ENCODE measurements at places on chromosomes 5 and 9.

GRCh38 chr9:83070261-83070660, 7.3 kb upstream of the RASEF start:
- DNase-seq, result no peak

- no peak for DNase-seq
Measured at GRCh38 chr9:1959371-1959770, 55.8 kb upstream of the SMARCA2 start.

GRCh38 chr9:69412741-69413150, 87.7 kb downstream of the ENTREP1 start:
- no peak for DNase-seq

GRCh38 chr9:124137944-124138335, 119.8 kb upstream of the NEK6 start:
- no peak for DNase-seq

GRCh38 chr9:18935541-18935940, 97.5 kb downstream of the SAXO1 start:
- no peak for DNase-seq

GRCh38 chr9:16309469-16310271, 560.8 kb downstream of the BNC2 start:
- no peak for DNase-seq

GRCh38 chr9:708551-709432, 132.7 kb upstream of the DMRT1 start:
- no peak for DNase-seq

DNA sequence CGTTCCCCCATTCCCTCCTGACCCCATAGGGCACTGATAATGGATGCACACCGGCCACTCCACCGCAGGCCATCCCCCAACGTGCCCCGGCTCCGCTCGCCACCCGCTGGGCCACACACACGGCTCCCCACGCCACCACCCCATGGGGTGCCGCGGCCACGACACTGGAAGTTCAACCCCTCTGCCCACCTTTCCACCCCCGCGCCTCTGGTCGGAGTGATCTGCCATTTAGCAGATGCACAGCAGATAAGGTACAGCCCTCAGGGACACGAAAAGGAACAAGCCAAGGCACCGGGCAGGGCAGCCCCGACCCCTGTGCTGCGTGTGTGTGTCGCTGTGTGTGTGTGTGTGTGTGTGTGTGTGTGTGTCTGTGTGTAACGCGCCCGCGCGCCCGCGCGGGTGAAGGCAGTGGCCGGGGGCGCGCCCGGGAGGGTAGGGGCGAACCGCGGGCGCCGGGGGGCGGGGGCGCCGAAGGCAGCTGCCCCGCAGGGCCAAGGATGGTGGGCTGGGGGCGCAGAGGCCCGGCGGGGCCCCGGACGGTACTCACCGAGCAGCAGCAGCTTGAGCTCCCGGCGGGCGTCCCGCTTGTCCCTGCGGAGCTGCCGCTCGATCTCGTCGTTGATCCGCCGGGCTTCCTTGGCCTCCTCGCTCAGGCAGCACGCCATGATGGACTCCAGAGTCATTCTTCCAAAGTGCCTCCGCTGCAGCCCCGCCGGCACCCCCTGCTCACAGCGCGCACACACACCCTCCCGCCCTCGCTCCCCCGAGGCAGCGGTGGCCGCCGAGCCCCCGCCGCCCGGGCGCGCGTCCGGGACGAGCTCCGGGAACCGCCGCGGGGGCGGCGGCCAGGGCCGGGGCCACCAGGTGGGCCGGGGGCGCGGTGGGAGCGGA, 813 bp downstream of the GNAQ start:
- no peak for DNase-seq

- no peak for DNase-seq
Measured at GRCh38 chr9:97983589-97984187, 547 bp downstream of the ANP32B start.

DNA sequence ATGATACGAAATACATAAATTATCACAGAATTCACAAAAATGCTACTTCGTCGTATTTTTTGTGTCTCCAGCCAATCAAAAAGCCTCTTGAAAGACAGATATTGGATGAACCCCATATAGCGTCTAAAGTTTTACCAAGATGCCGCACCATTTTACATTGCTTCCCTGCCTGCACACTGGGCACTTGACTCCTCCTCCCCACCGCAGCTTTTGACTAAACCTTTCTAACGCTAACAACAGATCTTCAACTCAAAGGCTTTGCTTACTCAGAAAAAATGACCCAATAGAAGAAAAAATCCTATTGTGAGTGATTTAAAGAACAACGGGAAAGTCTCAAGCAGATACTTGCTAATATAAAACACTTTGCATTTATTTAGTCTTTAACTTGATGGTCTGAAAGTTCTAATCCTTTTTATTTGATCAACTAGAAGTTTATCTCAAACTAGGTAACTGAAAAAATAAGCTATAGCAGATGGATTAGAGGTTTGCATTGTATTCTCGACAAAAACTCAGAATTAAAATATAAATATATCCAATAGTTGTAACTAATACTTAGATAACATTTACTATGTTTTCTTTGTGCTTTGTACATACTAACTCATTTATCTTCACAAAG, 609.1 kb upstream of the DMAC1 start:
- DNase-seq, result no peak

- peak; percentile 24 for DNase-seq
Measured at GRCh38 chr9:105318729-105319191, 74.3 kb downstream of the SLC44A1 start.

GRCh38 chr5:180040287-180041214, 31.0 kb downstream of the RNF130 start:
- DNase-seq, result no peak

GRCh38 chr9:23380821-23381220, 445.2 kb downstream of the ELAVL2 start:
- no peak for DNase-seq

DNA sequence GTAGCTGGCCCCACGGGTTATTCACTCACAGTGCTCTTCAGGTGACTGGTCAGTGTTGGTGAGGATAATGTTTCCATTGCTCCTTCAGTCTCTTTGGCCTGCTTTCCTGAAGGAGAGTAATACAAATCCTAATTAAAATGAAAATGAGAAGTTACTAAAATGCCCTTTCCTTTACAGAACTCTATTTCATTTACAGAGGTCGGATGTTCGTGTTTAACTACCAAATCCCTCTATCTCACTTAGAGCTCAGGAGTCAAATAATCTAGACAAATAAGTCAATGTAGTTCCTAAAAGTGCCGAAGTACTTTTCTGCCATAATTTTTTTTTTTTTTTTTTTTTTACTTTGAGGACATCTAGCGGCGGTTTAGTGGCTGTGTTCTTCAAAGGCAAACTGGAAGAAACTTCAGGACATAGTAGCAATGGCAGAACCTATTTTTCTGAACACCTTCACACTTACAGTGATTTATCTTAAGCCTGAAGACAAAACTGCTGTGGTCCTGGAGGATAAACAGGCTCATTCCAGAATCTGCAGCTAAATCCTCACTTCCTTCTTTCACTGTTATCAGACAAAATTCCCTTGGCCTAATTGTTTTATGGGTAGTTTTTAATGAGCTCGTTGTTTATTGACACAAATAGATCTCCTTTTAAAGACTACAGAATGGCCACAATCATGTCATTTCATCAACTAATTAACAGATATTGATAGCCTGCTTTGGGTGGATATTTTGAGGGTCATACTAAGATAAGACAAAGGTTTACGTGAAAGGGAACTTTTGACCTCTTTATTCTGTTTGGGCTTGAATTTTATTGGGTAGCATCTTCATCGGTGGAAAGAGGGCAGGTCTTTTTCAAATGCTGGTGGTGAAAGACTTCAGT, 207.6 kb upstream of the DMRTA1 start:
- peak; percentile 43 for DNase-seq

- DNase-seq, result no peak
Measured at GRCh38 chr5:119948162-119948561, 318.8 kb downstream of the FAM170A start.

GRCh38 chr5:170907758-170908157, 45.9 kb downstream of the RANBP17 start:
- DNase-seq, result no peak

- DNase-seq, result peak; percentile 21
Measured at GRCh38 chr5:68187268-68188055, 28.1 kb upstream of the PIK3R1 start.

GRCh38 chr5:171711571-171711970, 74.0 kb upstream of the SMIM23 start:
- no peak for DNase-seq

DNA sequence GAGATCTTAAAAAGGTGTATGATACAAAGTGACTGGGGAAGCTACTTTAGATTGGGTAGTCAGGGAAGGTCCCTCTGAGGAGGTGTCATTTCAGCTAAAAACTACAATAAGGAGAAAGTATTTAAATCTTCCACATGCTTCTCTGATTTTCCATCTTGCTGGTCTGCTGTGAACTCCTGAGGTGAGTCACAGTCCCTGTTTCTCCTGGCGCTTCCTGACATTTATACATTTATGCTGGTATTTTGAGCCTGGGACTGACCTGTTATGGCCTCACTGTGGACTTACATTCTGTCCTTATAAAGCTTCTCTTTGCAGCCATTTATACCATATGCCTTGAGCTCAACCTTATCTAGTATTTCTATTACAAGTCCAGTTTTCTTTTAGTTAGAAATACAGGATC, 95.1 kb downstream of the MED27 start:
- DNase-seq, result no peak

GRCh38 chr5:62281411-62281810, 24.6 kb upstream of the KIF2A start:
- DNase-seq, result no peak

GRCh38 chr5:142316051-142316450, 8.8 kb downstream of the SPRY4 start:
- DNase-seq, result peak; percentile 70

DNA sequence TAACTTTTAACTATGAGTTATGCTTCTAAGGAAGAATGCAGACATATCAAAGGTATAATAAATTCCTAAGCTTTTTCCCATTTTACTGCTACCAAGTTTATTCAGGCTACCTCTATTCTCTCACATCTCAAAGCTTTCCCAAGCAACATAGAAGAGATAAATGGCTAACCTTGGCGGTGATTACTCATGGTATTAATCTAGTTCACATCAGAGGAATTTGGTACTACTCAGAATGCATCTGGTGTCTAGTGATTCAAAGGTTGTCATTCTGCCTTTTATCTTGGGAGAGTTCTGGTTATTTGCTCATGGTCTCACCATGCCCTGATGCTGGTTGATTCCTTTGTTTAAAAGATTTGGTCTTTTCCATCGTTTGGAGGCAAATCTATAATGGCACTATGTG, 182.7 kb downstream of the TAF11L14 start:
- no peak for DNase-seq

DNA sequence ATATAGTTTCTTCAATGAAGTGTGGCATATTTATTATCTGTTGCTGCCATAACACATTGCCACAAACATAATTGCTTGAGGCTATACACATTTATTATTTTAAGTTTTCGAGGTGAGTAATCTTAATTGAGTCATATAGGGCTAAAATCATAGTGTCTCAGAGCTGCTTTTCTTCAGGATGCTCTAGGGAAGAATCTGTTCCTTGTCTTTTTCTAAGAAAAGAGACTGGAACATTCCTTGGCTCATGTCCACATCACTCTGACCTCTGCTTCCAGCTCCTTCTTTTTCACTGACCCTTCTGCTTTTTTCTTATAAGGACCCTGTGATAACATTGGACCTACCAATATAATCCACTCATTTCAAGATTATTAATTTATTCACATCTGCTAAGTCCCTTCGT, 632.4 kb upstream of the TYRP1 start:
- DNase-seq, result no peak

DNA sequence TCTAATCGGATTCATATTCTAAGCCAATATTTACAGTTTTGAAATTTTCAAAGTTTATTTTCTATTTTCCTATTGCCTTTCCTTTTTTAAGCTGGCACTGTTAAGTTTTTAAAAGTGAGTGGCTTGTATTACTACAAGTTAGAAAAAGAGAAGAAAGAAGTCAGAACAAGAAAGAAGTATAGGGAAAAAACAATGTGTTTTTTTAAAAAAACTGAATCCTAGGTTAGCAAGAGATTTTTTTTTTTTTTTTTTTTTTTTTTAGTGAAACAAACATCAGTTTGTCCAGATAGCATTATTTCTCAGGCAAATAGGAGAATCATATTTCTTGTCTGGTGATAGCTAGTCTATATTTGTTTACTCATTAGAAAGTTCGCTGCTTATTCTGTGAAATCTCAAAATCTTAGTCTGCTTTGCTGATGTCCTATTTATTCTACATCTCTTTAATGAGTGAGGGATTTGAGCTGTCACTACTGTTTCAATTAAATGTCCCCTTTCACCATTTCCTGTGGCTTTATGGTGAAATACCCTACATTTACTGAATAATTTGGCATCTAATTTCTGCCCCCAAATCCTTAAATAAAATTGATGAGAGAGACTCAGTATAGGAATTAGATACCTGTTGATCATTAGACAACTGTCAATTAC, 19.1 kb upstream of the LMNB1 start:
- no peak for DNase-seq

- DNase-seq, result no peak
Measured at GRCh38 chr9:114806526-114806900, 674 bp upstream of the TNFSF15 start.

GRCh38 chr5:163544836-163545235, 39.4 kb downstream of the MAT2B start:
- DNase-seq, result no peak

DNA sequence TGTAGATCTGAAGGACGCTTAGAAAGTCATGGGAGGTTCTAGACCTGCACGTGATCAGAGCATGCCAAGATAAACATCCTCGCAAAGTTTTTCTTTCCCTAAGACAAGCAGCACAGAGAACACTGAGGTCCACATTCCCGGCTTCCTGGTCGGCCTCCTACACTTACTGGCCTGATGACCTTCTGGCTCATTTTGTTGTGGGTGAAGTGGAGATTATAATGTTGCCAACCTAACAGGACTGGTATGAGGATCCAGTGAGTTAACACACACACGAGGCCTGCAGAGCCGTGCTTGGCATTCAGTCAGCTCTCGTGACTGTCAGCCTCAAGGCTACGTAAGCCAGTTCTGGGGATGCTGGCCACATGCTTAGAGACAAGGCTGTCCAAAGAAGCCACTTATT, 186.0 kb downstream of the TENT4A start:
- DNase-seq, result peak; percentile 61

DNA sequence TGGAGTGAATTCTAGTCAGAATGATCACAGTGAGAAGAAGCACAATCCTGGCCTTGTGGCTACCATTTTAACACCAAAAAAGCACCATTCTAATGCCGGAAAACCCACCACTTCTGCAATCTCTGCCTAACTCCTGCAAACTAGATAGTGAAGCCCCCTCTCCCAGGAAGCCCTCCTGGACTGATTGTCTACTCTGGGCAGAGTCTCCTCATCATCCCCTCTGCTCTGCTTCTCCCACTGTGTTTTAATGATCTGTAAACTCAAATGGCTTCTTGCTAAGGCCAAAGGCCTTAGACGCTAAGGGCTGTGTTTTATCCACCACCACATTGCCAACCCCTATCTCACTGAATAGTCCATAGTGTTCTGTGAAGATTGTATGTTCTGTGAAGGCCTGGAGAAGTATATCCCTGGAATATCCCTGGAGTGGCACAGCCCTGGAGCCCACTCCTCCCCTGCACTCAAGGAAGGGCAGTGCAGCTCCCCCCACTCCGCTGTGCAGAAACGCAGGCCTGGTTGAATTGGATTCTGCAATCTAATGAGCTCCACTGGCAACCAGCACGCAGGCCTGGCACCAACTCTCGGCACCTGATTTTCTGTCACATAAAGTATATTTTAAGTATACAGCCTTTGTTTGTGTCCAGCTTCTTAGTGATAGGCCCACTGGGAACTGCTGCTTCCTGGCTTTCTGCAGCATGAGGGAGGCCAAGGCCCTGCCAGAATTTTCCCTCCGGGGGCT, 126.3 kb downstream of the ATPSCKMT start:
- no peak for DNase-seq
